ENCODE measurements at places on chromosomes 11 and 22. TPM values are rescaled to one million over a fixed set of nuclear protein-coding genes. Genes with fewer than 3 reads are reported as not detected.
A peak's percentile ranks its signal among the peaks of the same experiment; 100 is the strongest.

The CLCF1 gene
- 4.0 TPM for total RNA-seq

The SESN3 gene
- 46.9 TPM for total RNA-seq

The GRAP2 gene
- total RNA-seq, result 9.8 TPM

The CARD10 gene
- total RNA-seq, result 62.8 TPM

The KRTAP5-9 gene
- 0.23 TPM for total RNA-seq

The PIWIL4 gene
- 11.0 TPM for total RNA-seq

DNA sequence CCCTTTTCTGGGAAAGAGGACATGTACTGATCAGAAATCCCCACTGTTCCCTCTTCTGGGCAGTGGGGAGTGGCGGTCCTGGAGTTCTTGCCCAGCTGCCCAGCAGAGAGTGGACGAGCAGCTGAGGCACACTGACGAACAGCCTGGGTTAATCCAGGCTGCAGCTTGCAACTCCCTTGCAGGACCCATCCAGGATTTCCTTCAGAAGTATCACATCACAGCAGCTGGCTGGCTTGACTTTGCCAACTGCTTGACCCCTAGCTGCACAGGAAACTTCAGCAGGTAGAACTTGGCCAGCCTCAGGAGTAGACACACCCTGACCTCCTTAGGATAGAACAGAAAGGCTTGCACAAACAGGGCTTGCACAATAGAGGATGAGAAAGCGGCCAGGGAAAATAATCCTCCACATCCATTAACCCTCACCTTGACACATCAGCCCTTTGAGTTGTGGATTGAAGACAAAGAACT lies 27.9 kb upstream of the FZD4 start:
- peak; percentile 78 for DNase-seq

DNA sequence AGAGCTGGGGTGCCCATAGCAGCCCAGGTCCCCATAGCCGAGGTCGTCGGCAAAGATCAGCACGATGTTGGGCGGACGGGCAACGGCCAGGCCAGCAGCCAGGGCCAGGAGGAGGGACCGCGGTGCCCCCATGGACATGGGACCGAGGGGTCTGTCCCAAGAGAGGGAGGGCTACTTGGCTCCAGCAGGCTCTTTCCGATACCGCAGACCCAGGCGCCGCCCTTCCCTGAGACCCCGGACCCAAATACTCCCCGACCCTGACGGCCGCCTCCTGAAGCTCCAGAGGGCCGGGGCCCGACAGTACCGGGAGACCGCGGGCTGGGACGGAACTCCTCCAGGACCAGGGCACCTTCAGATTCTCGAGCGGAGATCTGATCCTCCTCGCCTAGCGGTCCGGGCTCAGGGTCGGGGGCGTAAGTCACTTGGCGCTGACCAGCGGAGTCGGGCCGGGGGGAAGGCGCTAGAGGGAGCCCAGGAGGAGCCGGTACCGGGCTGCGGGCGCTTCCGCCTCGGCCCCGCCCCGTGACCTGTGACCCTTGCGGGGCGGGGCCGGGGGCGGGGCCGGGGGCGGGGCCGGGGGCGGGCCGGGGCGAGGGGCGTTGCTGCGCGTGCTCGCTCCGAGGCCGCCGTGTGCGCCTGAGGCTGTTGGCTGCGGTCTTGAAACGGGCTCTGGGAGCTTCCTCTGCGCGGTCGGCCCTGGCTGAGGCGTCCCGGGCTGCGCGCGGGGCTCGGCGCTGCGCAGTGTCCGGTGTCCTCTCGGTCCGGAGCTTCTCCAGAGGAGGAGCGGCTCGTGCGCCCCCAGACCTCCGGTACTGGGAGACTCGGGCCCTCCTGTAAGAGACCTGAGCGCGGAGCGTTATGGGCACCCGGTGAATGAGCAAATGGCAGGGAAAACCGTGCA lies at the start of gene ARSA:
Gene ARSA, minus strand, starts transcription at position 511 of the 901 bp plus-strand sequence. Its CDS starts 373 bp downstream, at position 138.
- peak; percentile 84 for DNase-seq

GRCh38 chr11:134975866-134976376 lies 563.9 kb upstream of the B3GAT1 start:
- no peak for DNase-seq

DNA sequence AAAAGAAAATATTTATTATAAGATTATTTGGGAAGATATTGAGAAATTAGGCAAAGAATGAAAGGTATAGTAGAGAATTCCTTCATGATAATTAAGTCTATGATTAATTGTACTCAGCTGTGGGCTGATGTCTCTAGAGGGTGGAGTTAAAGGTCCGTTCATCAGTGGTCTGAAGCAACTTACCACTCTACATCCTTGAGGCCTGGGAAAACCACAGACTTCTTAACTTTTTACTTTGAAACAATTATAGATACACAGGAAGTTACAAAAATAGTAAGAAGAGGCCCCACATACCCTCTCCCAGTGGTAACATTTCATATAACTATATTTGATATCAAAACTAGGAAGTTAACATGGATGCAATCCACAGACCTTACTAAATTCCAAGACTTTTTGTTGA lies 167.0 kb upstream of the NECTIN1 start:
- no peak for DNase-seq

GRCh38 chr11:12599408-12600143 lies 74.6 kb upstream of the TEAD1 start:
- DNase-seq, result peak; percentile 28

GRCh38 chr22:49289822-49290679 lies 537.6 kb downstream of the BRD1 start:
- DNase-seq, result no peak

Data from mucosa of gallbladder (tissue), 1 donor.